ENCODE measurements at places on chromosomes 12 and 14. TPM values are rescaled to one million over a fixed set of nuclear protein-coding genes. Genes with fewer than 3 reads are reported as not detected.

DNA sequence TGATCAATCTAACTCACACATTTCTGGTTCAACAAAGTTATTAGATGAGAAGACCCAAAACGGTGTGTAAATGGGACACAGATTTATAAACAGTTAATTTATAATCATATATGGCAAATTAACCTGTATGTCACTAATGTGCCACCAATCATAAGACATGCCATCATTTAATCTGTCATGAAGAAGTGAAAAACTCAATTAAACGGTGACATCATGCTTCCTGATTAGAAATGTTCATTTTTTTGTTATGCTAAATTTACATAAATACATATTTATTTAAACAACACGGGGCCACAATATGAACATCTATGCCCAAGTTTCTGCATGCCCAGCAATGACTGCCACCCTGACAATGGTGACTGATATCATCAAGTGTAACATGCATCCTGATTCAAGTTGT is 164.1 kb upstream of the EEA1 start:
- no peaks in the 10 kb centered on the region for H3K36me3 ChIP-seq
- no peak overlapping the region for H3K27ac ChIP-seq
- H3K27me3 ChIP-seq, result no peaks in the 10 kb centered on the region
- DNase-seq, result no peak
- H3K4me3 ChIP-seq, result no peak overlapping the region
- H3K4me1 ChIP-seq, result no peaks in the 10 kb centered on the region

DNA sequence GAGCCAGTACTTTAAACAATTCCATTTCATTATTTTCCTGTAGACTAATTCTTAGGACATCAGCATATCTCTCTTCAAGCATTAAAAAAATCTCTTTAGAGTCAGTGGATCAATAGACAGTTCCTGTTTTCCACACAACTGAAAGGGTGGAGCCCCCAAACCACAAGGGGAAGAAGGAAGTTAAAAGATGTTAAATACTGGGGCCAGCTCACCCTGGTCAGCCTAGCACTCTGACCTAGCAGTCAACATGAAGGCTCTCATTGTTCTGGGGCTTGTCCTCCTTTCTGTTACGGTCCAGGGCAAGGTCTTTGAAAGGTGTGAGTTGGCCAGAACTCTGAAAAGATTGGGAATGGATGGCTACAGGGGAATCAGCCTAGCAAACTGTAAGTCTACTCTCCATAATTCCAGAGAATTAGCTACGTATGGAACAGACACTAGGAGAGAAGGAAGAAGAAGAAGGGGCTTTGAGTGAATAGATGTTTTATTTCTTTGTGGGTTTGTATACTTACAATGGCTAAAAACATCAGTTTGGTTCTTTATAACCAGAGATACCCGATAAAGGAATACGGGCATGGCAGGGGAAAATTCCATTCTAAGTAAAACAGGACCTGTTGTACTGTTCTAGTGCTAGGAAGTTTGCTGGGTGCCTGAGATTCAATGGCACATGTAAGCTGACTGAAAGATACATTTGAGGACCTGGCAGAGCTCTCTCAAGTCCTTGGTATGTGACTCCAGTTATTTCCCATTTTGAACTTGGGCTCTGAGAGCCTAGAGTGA is at the start of gene LYZ:
LYZ (plus strand) TSS at position 220 of the 777 bp plus-strand sequence; CDS start at position 248, 28 bp downstream.
- no peak within 1 kb of the TSS for H3K27ac ChIP-seq
- H3K27me3 ChIP-seq, result no peaks in the 10 kb centered on the region
- no peak within 1 kb of the TSS for H3K4me3 ChIP-seq
- H3K4me1 ChIP-seq, result no peaks in the 10 kb centered on the region
- H3K36me3 ChIP-seq, result no peaks in the 10 kb centered on the region
- no peak for DNase-seq

DNA sequence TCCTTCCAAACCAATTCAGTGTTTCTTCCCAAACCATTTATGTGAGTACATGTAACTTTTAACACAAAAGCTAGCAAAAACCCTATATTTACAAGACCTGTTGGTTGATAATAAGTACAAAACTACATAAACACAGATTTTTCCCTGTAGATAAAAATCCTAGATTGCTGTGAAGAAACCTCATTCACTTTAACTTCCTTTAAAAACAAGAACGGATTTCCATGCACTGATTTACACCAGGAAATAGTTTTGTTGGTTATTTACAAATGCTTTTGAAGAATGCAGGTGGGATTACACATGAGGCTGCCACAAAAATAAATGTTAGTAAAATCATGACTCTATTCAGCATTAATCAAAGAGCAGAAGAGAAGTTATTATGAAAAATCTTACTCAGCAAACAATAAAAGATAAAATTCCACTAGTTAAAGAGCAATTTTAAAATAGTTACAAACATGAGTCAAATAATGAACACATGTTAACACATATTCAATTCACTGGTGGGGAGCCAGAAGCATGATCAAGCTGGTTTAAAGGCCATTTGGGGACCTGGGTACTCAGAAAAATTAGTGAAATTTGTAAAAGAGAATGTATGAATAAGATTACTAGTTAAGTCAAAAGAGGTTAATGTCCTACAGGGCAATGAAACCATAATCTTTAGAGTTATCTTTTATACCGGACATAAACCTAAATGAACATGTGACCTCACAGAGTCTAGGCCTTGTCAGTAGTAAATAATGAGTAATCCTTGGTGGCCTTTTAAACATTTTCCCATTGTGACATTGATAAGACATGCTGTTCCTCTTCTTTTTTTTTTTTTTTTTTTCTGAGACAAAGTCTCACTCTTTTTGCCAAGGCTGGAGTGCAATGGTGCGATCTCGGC is 79.9 kb downstream of the PHLDA1 start:
- H3K4me1 ChIP-seq, result peaks cover 9% of the 10 kb centered on the region
- no peak overlapping the region for H3K4me3 ChIP-seq
- no peak for DNase-seq
- no peaks in the 10 kb centered on the region for H3K36me3 ChIP-seq

DNA sequence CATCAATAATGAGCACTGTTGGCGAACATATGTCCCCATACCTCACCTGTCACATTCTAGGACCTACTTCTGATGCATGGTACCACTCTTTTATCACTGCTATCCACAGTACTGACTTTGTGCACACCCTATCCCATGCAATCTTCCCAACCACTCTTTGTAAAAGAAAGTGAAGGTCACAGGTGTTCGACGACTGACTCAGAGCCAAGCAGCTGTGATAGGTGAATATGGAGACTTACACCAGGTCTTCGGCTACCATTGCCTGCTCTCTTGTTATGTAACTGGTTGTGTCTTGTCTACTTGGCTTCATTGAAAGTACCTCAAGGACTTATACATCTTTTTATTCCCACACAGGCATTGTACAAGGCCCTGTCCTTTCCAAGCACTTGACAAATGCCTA is 169.0 kb downstream of the ANO2 start:
- no peaks in the 10 kb centered on the region for H3K27me3 ChIP-seq
- H3K36me3 ChIP-seq, result no peaks in the 10 kb centered on the region
- DNase-seq, result no peak

DNA sequence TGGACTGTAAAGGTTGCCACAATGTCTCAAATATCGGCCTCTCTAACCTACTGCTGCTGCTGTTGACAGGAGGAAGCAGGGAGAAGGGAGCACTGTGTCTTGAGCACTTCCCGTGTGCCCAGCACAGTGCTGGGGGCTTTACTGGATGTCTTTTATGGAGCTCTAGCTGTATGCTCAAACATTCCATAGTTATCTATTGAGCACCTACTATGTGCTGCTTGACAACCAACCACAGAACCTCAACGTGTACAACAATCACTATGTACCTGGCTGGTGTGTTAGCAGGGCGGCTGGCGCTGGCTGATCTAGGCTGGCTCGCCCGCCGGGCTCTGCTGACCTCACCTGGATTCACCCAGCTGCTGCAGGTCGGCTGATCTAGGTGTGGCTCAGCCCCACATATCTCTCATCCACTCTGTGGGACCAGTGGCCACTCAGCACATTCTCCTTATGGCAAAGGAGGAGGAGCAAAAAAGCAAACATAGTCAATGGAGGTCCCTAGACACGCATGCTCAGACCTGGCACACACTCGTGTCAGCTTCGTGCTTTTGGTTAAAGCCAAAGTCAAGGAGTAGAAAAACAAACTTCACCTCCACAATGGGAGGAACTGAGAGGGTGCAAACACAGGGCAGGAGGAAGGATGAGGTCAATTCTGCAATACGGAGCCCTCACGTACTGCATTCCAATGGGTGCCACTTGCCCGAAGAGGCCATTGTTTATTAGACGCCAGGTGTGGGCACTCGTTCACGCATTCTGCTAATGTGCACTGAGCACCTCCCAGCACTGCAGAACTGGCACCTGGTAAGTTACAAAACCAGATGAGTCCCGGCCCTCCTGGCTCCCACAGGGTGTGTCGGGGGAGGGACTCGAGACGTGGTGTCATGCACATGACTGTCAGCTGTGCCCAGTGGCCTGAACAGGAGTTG is 147.2 kb downstream of the SCARB1 start:
- peaks cover 6% of the 10 kb centered on the region for H3K4me1 ChIP-seq
- H3K27ac ChIP-seq, result no peak overlapping the region
- H3K4me3 ChIP-seq, result no peak overlapping the region
- DNase-seq, result no peak
- H3K27me3 ChIP-seq, result no peaks in the 10 kb centered on the region
- no peaks in the 10 kb centered on the region for H3K36me3 ChIP-seq

DNA sequence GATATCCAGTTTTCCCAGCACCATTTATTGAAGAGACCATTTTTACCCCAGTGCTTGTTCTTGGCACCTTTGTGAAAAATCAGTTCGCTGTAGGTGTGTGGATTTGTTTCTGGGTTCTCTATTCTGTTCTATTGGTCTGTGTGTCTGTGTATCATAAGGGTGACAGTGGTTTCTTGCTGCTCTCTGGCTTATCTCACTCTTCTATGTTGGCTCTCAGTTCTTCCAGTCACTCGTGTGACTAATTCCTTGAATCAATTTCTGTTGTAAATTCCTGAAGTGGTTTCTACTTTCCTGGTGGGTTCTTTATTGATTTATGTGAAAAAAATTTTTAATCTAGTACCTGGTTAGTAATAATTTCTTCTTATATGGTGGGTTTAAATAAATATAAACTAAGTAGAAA is 58.3 kb downstream of the OTOGL start:
- H3K27me3 ChIP-seq, result no peaks in the 10 kb centered on the region
- H3K4me1 ChIP-seq, result no peaks in the 10 kb centered on the region
- H3K36me3 ChIP-seq, result no peaks in the 10 kb centered on the region
- DNase-seq, result no peak
- no peak overlapping the region for H3K27ac ChIP-seq

DNA sequence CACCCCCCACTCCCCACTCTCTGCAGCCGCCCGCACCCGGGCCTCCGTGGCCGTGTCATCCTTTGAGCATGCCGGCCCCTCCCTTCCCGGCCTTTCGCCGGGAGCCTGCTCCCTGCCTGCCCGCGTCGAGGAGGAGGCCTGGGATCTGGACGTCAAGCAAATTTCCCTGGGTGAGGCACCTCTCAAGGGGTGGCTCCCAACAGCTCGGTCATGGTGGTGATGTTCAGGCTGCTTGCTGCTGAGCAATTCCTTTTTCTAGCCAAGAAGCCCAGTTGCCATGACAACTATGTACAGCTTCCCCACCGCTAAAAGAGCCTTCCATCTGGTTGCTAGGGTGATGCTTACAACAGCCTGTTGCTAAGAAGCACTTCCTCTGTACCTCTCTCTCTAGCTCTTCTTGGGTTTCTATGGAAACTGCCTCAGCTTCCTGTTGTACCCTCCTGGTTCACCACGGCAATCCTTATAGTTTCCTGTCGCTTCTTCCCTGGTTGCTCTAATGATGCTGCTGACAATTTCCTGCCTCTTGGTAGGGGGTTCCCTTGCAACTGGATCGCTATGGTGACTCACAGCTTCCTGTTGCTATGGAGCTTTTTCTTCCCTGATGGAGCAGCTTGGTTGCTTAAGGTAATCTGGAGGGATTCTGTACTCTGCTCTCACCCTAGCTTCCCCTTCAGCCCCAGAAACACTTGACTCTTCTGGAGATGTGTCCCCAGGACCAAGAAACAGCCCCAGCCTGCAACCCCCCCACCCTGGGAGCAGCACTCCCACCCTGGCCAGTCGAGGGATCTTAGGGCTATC is 11.0 kb downstream of the ZNF219 start:
- no peak overlapping the region for H3K27ac ChIP-seq
- H3K27me3 ChIP-seq, result no peaks in the 10 kb centered on the region
- no peaks in the 10 kb centered on the region for H3K36me3 ChIP-seq
- no peaks in the 10 kb centered on the region for H3K4me1 ChIP-seq
- no peak overlapping the region for H3K4me3 ChIP-seq
- DNase-seq, result no peak

GRCh38 chr12:46523863-46524770 is 151.5 kb upstream of the SLC38A2 start:
- no peaks in the 10 kb centered on the region for H3K27me3 ChIP-seq
- DNase-seq, result no peak
- peak overlapping the region; percentile 60 for H3K27ac ChIP-seq
- H3K4me1 ChIP-seq, result peaks cover 35% of the 10 kb centered on the region
- H3K4me3 ChIP-seq, result no peak overlapping the region
- no peaks in the 10 kb centered on the region for H3K36me3 ChIP-seq

GRCh38 chr14:100407376-100408102 is 84.4 kb downstream of the SLC25A47 start:
- H3K27me3 ChIP-seq, result no peaks in the 10 kb centered on the region
- H3K4me1 ChIP-seq, result no peaks in the 10 kb centered on the region
- no peak overlapping the region for H3K4me3 ChIP-seq
- no peaks in the 10 kb centered on the region for H3K36me3 ChIP-seq
- H3K27ac ChIP-seq, result no peak overlapping the region

DNA sequence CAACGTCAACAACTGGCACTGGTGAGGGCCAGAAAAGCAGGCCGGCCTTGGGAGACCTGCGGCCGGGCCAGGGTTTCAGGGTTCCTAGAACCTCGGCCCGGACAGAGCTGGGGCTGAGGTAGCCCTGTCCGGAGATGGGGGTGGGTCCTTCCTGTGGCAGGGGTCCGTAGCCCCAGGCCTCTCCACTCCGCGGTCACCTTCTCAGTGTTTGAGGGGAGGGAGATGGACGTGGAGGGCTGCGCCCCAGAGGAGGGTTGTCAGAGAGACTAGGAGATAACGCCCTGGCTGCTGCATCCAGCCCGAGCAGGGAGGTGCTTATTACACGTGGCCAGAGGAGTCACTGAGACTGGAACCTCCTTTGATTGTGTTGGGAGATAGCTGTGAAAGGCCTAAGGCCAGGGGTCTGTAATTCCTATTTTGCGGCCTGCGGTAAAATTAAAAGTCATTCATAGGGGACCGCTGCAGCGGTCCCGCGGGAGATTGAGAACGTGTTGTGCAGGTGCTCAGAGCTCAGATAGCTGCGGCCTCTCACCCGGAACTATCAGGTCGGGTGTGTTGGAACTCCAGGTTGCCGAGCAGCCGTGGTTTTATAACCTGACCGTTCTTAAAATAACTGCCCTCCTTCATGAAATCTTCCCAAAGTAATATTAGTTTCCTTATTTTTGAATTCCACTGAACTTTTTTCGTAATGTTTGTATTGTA is 507 bp downstream of the AHSA1 start:
- H3K4me3 ChIP-seq, result peak overlapping the region; percentile 82
- no peaks in the 10 kb centered on the region for H3K36me3 ChIP-seq
- no peaks in the 10 kb centered on the region for H3K4me1 ChIP-seq

The HNF1A gene
- total RNA-seq, result not detected

The RERG gene
- total RNA-seq, result 30.5 TPM

The LRTM2 gene
- not detected for total RNA-seq

The NTF3 gene
- total RNA-seq, result 3.2 TPM
